ENCODE measurements at places on chromosomes 2 and 18. TPM values are rescaled to one million over a fixed set of nuclear protein-coding genes. Genes with fewer than 3 reads are reported as not detected.

- no peak for DNase-seq
- H3K4me3 ChIP-seq, result no peak overlapping the region
- no peaks in the 10 kb centered on the region for H3K4me1 ChIP-seq
- H3K36me3 ChIP-seq, result no peaks in the 10 kb centered on the region
Observed at GRCh38 chr2:222594679-222595078, 61.2 kb downstream of the FARSB start.

- no peaks in the 10 kb centered on the region for H3K27me3 ChIP-seq
- H3K4me1 ChIP-seq, result peaks cover 21% of the 10 kb centered on the region
- H3K27ac ChIP-seq, result no peak overlapping the region
- H3K4me3 ChIP-seq, result no peak overlapping the region
- H3K36me3 ChIP-seq, result no peaks in the 10 kb centered on the region
- DNase-seq, result no peak
Observed at GRCh38 chr2:39772812-39773152, 6.3 kb downstream of the THUMPD2 start.

Gene CYTIP
- total RNA-seq, result not detected

DNA sequence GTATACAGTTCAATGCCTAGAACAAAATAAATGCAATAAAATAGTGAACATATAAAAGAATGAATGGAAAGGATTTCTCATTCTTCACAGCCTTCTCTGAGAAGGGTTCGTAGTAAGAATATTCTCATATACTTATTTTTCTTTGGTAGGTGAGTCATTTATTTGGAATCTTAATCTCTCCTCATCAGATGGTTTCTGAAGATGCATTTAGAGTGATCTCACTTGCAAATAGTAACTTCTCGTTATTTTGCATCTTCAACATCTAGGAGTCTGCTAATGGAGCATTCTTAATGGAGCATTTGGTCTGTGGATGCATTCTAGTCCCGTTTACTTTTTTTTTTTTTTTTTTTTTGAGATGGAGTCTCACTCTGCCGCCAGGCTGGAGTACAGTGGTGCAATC lies 3.9 kb downstream of the UBXN4 start:
- no peak overlapping the region for H3K27ac ChIP-seq
- H3K27me3 ChIP-seq, result peaks cover 7% of the 10 kb centered on the region
- no peak for DNase-seq
- peaks cover 29% of the 10 kb centered on the region for H3K36me3 ChIP-seq

GRCh38 chr2:16890081-16890480 lies 224.4 kb upstream of the CYRIA start:
- peaks cover 1% of the 10 kb centered on the region for H3K4me1 ChIP-seq
- no peak overlapping the region for H3K27ac ChIP-seq
- DNase-seq, result no peak
- no peaks in the 10 kb centered on the region for H3K27me3 ChIP-seq
- no peak overlapping the region for H3K4me3 ChIP-seq
- H3K36me3 ChIP-seq, result no peaks in the 10 kb centered on the region

DNA sequence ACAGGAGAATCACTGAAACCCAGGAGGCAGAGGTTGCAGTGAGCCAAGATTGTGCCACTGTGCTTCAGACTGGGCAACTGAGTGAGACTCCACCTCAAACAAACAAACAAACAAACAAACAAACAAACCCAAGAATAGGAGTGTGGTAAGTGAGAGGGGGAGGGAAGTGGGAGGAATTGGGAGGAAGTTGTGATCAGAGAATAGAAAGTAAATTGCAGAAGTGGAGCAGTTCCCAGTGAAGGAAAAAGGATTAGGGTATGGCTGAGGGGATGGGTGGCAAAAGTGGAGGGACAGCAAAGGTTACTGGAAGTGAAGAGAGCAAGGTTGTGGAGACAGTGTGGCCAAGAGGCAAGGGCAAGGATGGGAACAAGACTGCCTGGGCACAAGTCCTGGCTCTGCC lies 41.1 kb upstream of the C1GALT1C1L start:
- H3K36me3 ChIP-seq, result no peaks in the 10 kb centered on the region
- no peaks in the 10 kb centered on the region for H3K27me3 ChIP-seq
- DNase-seq, result no peak
- peaks cover 8% of the 10 kb centered on the region for H3K4me1 ChIP-seq

GRCh38 chr2:150339951-150340350 lies 147.5 kb downstream of the RND3 start:
- no peak overlapping the region for H3K27ac ChIP-seq
- H3K4me3 ChIP-seq, result no peak overlapping the region
- no peaks in the 10 kb centered on the region for H3K4me1 ChIP-seq
- DNase-seq, result no peak
- peaks cover 3% of the 10 kb centered on the region for H3K27me3 ChIP-seq

Gene LAMA3
- total RNA-seq, result 1.7 TPM
